Fibroblast of skin of back (primary cell): ENCODE measurements at places on chromosomes 13 and 19.

DNA sequence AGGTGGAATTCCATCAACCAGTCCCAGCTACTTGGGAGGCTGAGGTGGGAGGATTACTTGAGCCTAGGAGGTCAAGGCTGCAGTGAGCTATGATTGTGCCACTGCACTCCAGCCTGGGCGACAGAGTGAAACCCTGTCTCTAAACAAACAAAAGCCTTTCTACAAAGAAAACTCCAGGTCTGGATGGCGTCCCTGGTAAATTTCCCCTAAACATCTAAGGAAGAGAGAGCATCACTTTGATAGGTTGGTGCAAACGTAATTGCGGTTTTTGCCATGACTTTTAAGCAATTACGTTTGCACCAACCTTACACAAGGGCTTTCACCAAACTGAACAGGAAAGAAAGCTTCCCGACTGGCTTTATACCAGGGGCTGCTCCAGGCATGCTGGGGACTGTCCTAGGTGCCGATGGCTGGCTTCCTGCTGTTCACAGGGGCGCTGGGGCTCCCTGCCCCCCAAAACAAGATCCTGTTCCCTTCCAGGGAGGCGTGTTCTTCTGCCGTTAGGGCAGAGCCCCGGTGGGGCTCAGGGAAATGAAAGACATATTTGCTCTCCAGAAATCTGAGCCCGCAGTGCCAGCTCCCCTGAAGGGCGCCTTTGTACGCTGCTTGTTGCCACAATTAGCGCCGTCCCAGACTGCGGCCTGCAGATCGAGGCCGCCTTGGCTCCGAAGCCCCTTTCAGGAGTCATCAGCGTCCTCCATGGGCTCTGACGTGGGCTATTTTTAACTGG is 38.7 kb upstream of the KLF2 start:
- no peak for DNase-seq

- DNase-seq: no peak
Measured at GRCh38 chr19:55014714-55015113, 23.4 kb downstream of the GP6 start.

DNA sequence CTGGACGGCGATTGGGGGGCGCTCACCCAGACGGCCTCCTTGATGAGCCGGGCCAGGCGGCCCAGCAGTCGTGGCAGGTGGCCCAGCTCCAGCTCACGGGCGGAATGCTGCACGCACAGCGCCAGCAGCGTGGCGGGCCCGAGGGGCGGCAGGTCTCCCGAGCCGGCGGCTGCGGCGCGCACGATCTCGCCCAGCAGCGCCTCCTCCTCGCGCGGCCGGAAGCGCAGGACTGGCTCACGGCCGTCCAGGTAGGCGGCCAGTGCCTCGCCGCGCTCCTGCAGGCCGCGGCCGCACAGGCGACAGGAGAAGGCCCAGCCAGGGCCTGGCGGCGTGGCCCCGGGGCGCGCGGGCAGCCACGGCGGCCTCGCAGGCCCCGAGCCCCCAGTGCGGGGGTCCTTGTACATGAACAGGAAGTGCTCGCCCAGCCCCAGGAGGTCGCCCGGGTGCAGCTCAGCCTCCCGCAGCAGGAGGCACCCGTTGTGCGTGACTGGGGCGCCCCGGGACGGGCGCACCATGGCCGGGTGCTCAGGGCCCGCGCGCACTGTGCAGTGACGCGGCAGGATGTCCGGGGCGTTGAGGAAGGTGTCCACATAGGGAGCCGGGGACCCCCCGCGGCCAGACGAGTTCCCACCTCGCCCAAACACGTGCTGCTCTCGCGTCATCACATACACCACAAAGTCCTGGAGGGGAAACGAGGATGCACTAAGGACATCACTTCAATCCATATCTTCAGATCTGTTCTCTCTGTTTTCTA is 9.6 kb upstream of the MAMSTR start:
- no peak for DNase-seq

DNA sequence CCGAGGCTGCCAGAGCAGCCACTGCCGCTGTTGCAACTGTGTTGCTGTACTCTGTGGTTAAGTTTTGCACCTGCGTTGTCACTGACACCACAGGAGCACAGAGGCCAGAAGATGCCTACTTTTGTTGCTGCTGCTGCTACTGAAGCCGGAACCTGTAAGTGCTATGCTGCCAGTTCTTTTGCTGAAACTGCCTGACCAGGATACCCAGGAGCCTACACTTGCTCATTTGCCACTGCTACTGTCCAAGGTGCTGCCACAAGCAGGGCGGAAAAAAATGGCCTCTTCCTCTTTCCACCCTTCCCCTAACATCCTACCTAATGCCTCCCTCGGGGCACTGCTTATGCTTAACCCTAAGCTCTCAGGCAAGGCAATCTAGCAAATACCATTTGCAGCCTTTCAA is 29.0 kb upstream of the NBEA start:
- peak; percentile 8 for DNase-seq

GRCh38 chr13:21365574-21365973 is 93.5 kb downstream of the ZDHHC20 start:
- no peak for DNase-seq

DNA sequence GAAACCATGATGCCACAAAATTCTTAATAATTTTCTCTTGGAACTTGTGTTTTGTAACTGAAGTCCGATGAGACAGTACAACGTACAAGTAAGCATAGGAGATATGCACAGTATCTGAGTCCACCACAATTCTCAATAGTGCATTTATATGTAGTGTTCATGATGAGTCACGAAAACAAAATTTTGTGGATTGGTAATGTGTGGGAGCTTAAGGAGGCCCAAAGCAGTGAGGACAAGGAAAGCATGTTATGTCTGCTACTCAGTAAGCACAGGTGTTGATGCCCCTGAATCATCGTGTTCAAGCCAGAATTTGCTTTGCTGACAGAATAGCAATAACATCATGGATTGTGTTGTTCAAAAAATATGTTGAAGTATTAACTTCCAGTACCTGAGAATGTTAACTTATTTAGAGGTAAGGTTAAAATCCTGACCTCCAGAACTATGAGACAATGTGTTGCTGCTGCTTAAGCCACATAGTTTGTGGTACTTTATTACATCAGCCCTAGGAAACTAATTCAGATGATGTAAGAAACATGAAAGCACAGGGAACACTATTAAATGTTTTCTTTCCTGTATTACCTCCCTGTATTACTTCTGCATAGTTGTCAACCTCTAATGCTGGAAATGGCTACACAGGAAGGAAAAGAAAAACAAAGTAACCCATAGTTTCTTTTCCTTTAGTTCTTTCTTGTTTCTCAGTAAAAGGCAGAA is 201.3 kb downstream of the SLITRK6 start:
- DNase-seq: no peak

DNA sequence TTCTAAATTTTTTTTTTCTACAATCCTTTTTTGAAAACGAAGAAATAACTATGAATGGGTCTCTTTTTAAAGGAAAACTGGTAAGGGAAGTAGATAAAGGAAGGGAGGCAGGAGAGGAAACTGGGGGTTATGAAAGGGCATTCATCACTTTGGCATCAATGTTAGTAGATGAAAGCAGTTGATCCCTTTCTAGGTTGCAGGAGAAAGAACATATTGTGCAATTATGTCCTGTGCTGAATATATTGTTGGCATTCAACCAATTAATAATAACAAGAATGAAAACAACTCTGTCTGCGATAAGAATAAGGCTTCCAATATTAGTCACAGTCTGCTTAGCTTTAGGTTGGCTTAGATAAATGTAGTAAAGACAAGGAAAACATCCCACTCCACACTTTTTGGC is 796.8 kb upstream of the KLHL1 start:
- DNase-seq: no peak

GRCh38 chr19:46824890-46825730 is 25.5 kb downstream of the AP2S1 start:
- no peak for DNase-seq

- DNase-seq: peak; percentile 23
Measured at GRCh38 chr13:42740753-42741152, 40.6 kb upstream of the FAM216B start.

DNA sequence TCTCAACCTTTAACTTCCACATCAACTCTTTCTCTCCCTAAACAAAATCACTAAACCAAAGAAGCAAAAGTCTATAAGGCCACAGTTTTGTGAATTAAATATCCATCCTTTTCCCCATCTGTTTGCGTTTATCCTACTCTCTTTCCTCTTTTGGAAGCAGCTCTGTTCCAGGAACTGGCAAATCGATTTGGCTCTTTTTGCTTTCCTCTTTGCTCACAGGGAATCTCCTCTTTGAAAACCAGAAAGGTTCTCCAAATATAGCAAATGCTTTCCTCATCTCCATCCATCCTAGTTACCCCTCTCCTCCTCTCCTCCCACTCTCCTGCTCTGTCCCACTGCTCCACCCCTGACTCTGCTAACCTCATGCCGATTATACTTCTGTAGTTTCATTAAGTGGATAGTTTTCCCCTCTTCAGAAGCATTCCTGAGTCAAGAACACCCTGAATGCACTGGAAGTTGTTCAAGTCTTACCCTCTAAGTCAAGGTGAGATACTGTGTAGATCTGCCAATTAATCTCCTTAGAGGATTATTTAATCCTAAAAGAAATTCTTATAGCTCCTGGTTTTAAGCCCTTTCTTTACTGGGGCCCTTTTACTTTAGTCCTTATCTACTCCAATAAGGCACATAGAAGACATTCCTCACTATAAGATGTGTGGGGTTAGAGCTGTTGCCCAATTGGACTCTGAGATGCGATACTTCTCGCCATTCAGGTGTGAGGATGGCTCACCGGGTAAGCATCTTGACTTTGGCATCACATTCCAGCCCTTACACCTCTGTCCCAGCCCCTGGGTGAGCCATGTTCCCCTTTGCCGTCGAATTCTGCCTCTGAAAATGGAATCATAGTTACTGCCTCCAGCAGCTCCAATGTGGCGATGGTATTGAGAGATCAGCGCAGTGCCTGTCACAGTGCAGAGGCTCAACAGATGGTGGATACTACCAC is 67.6 kb downstream of the COL4A2 start:
- no peak for DNase-seq

DNA sequence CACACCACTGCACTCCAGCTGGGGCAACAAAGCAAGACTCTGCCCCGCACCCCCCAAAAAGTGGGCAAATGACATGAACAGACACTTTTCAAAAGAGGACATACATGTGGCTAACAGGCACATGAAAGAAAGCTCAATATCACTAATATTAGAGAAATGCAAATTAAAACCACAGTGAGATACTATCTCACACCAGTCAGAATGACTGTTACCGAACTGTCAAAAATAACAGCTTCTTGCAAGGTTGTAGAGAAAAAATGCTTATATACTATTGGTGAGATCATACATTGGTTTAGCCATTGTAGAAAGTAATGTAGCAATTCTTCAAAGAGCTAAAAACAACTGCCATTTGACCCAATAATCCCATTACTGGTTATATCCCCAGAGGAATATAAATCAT is 99.5 kb upstream of the SPATA13 start:
- no peak for DNase-seq

DNA sequence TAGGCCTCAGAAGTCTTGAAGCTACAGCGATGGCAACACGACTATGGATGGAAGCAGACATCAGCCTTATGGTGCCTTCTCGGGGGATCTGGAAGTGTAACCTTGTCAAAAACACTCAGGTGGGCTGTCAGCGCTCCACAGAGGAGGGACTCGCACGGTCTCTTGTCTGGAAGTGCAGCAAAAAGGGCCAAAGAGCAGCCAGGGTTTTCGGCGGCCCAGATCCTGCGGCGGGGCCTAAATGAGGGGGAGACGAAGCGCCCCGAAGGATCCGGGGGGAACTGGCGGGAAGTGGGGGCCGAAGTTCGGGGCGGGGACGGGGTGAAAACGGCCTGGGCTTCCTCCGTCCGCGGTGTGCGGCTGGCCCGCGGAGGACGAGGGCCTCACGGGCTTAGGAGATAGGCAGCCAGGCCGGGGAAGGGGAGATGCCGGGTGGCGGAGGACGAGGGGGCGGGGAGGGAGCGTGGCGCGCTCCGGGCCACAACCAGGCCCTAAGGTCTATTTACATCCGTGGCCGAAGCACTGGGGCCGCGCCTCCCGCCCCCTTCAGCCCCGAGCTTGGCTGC is 637 bp downstream of the RANBP3 start:
- no peak for DNase-seq

- peak; percentile 37 for DNase-seq
Measured at GRCh38 chr19:5993648-5994358, 15.9 kb upstream of the RANBP3 start.
